ENCODE measurements at places on chromosomes 4 and X.

- DNase-seq = no peak
Measured at GRCh38 chr4:80017125-80017854, 55.7 kb downstream of the ANTXR2 start.

DNA sequence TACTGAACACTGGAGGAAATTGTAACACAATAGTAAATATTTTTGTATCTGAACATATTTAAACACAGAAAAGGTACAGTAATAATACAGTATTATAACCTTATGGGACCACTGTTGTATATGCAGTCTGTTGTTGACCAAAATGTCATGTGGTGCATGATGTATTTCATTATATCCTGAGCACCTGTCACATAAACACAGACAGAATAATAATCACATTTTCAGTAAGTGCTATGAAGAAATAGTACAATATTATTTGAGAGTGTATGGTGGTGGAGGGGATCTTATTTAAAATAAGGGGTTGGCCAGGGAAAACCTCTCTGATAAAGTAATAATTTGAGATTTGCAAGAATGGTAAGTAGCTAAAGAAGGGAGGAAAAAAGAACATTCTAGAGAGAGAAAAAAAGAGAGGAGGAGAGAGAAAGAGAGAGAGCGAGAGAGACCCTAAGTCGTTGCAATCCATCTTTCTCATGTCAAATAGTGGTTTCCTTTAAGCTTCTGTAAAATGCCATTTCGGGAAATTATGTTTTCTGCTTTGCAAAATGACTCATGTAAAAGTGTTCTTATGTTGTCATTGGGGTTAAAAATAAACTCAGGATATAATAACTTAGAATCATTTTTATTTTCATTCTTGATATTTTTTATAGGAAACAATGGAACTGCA is 19.3 kb upstream of the CLNK start:
- no peak for DNase-seq

- no peak for DNase-seq
Measured at GRCh38 chr4:111228396-111228795, 605.5 kb upstream of the PITX2 start.

GRCh38 chrX:102712981-102713625 is 855 bp downstream of the GPRASP2 start:
- no peak for DNase-seq

GRCh38 chr4:121740796-121741409 is 24.1 kb downstream of the SMIM43 start:
- DNase-seq = no peak

- DNase-seq = no peak
Measured at GRCh38 chrX:108036298-108036973, 8.4 kb upstream of the VSIG1 start.

- DNase-seq = peak; percentile 73
Measured at GRCh38 chr4:26298198-26298947, 22.4 kb upstream of the RBPJ start.

DNA sequence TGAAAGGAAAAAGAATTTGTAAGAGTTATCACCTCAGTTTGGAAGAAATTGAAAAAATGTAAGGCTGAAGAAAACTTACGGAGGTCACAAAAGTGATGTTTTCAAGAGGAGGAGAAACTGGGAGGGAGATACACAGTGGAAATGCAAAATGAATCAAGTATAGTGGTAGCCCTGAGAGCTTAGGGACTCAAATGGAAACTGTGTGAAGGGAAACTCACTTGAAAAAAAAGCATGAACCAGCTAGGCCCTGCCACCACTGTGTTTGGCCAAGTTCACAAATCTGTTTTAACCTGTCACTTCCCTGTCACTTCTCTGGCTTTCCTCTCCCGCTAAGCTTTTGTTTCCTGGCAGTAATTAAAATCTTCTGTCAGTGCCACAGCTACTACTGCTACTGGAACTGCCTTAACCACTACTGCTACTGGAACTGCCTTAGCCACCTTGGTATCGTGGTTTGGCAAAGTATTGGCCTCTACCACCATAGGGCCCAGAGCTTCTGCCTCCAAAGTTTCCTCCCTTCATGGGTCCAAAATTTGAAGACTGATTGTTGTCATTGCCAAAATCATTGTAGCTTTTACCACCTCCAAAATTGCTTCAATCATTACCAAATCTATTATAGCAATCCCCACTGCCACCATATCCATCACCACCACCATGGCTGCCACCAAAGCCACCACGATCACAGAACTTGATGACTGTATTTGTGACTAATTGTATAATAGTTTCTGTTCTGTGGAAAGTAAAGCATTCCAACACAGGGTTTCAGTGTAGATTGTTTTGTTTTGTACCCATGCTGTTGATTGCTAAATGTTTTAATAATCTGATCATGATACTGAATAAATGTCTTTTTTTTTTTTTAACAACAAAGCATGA is 41.5 kb downstream of the SMARCA5 start:
- no peak for DNase-seq

GRCh38 chrX:9871701-9872268 is 85.6 kb downstream of the SHROOM2 start:
- no peak for DNase-seq

- no peak for DNase-seq
Measured at GRCh38 chrX:142428916-142429315, 223.8 kb upstream of the MAGEC2 start.

Data from NCI-H1048 (cell line).